ENCODE measurements at places on chromosomes 5 and 9.

DNA sequence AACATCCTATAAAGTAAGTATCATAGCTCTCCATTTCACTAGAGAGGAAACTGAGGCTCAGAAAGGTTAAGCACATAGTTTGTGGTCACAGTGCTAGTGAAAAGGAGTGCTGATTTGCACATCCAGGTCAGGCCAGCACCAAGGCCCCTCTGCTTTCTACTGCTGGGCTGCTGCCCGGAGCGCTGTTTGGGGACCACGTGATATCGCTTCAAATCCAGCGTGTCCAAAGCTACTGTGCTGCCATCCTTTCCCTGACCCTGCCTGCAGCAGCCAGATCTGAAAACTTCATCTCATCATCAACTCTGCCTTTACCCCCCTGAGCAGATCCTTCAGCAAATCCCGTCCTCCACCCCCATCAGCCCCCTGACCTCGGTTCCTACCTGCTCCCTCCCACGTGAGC lies 40.7 kb upstream of the AKNA start:
- DNase-seq: no peak

GRCh38 chr5:145846081-145846480 lies 10.9 kb upstream of the PRELID2 start:
- DNase-seq: no peak

- DNase-seq: no peak
Observed at GRCh38 chr9:2418619-2419018, 203.0 kb upstream of the VLDLR start.

DNA sequence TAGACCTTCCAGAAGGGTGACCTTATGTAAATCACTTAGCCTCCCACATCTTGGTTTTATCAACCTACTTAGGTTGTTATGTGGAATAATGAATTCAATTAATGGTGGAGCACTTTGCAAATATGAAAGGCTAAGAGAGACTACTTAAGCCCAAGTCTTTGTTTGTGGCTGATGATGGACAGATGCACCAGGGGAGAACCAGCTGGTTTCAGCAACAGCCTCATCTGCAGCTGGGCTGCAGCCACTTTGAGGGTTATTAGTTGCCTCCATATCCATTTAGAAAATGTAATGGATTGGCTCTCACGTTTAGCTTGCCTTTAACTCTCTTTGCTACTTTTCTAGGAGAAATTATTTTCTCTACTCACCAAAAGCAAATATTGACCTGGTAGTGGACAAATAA lies 146.6 kb downstream of the ESM1 start:
- DNase-seq: no peak

GRCh38 chr5:92885950-92886349 lies 695.1 kb downstream of the NR2F1-AS1 start:
- DNase-seq: no peak

GRCh38 chr5:137566780-137567179 lies 67.7 kb upstream of the SPOCK1 start:
- no peak for DNase-seq

DNA sequence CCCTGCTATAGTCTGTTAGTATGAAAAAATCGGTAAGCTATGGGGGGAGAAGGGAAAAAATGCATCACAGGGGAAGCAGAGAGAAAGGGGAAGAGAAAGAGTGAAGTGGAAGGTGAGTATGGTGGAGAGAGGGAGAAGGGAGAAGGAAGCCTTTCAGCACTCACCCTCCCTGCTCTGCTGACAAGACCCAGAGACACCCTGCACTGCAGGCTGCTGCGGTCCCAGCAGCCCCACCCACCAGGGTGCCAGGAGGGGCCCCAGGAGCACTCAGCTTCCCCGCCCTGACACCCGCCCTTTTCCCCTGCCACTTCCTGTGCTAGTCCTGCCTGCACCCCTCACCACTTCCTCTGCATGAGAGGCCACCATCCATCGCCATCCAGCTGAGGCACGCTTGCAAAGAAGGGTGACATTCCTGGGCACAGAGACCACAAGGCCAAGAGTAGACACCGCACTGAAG lies 12.7 kb downstream of the STK10 start:
- no peak for DNase-seq

GRCh38 chr5:29897916-29898315 lies 1295.6 kb upstream of the CDH6 start:
- DNase-seq: no peak

DNA sequence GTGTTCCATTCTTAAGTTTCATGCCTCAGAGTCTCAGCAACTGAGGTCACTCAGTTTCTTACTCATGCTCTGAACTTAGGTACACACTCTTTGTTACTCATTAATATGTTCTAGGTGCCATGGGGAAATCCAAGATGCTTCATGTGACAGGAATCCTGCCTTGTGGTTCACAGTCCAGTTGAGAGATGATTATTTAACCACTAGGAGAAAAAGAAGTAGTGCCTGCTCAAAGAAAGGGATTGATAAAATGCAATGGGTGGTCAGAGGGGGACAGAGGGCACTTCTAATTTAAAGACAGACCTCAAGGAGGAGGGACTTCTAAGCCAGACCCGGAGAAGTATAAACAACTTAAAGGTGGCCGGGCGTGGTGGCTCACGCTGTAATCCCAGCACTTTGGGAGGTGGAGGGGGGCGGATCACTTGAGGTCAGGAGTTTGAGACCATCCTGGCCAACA lies 69.0 kb downstream of the UGCG start:
- DNase-seq: no peak

GRCh38 chr9:96464426-96464825 lies 14.5 kb downstream of the HABP4 start:
- no peak for DNase-seq

DNA sequence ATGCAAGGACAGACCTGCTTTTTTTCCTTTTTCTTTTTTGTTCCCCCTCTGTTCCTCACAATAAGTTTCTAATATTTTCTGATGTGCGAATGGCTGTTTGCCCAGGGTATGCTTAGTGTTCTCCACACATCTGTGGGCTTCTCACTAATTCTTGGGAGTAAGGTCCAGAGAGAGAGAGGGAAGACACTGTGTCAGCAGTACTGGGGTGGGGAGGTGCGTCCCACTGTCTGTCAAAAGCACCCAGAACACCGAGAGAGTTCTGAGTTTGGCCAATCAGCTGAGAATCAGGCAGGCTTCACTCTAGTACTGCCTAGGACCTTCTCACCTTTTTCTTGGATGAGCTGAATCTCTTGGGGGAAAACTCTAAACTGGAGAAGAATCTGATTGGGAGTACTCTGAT lies 61.8 kb downstream of the ELL2 start:
- DNase-seq: no peak
